Fibroblast of villous mesenchyme (primary cell): ENCODE measurements at places on chromosomes 7 and 10.

- no peak for DNase-seq
Observed at GRCh38 chr7:143850682-143851081, 51.3 kb downstream of the TCAF1 start.

GRCh38 chr7:96968981-96969380 is 36.4 kb upstream of the DLX6 start:
- no peak for DNase-seq

DNA sequence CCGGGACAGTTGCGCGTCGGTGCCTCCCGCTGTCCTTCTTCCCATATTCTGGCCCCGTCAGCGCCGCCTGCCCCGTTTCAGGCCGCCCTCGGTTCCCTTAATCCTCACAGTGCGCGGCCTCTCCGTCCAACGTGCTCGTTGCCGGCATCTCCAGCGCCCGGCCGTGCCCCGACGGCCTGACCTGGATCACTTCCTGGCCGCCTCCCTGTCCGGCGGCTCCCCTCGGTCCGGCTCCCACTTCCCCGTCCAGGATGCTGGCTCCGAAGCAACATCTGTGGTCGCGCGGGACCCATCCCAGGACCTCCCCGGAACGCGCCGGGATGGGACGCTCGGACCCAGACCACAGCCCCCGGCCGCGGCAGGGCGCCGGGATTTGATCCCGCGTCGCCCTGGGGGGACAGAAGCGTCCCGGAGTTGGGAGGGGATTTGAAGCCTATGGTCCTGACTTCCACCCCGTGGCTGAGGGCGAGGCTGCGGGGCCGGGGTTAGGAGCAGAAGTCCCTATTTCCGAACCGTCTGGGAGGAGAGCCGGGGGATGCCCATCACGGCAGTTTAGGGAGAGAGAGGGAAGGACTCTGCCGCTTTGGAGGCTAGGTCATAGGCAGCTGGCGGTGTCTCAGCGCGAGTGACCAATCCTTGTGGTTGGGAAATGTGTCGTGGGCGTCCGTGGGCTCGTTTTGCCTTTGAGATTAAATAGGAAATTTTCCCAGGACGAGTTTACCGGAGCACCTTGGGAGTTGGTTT is 53.8 kb downstream of the KCTD7 start:
- DNase-seq: peak; percentile 40

- peak; percentile 94 for DNase-seq
Observed at GRCh38 chr10:6401558-6402348, 178.3 kb downstream of the PRKCQ start.

DNA sequence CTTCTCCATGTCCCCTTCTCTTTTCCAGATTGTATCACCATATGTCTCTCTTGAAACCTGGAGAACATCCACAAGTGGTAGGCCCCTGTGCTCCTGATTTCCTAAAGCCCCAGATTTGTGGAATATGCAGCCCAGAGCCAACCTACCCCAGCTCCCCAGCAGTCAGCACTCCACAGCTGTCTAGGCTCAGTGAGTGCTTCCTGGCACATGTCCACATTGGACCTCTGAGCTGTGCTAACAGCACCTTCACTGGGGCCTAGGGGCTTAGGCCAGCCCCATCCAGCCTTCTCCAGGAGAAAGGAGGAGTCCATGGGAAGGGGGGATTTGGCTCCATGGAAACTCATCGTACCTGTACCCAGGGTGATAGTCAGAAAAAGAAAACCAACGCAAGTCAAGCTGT is 192.7 kb downstream of the FGFR2 start:
- no peak for DNase-seq

DNA sequence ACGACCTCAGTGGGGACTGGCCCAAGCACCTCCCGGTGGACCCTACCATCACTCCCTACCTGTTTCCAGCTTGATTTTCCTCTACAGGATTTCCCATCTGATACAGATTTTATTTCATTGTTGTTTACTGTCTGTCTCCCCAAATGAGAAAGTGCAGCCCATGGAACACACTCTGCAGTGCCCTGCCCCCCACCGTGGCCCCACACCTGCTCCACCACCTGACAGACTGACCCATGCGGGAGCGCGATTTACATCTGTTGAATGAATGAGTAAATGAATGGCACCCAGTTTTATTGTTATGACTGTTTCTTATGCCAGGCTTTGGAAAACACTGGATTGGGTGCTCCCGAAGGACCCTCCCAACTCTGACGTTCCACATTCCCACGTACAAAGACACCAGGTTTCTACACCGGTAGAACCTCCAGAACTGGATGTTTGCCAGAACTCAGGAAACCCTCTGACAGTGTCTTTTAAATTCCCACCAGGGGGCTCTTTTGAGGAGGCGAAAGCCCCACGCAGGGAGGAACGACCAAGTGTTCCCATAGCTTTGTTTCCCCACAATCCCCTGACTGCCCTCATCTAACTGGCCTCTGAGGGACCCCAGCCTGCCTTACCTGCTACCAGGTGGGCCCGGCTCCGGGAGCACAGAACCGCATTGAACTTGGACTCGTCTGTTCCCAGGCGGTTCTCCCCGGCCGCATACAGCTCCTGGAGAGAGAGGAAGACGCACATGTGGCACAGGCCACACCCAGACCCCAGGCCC is 29.0 kb downstream of the PLAC9 start:
- peak; percentile 27 for DNase-seq

GRCh38 chr7:57417736-57418135 is 32.2 kb upstream of the ZNF716 start:
- DNase-seq: no peak
